Memory B cell (primary cell): ENCODE measurements at places on chromosomes 11 and 22.
A peak's percentile ranks its signal among the peaks of the same experiment; 100 is the strongest.

- no peak for DNase-seq
Observed at GRCh38 chr11:126159719-126160344, 51.6 kb downstream of the RPUSD4 start.

GRCh38 chr11:64262271-64263002 lies 11.1 kb downstream of the PLCB3 start:
- no peak for DNase-seq

- DNase-seq, result peak; percentile 73
Observed at GRCh38 chr22:45435544-45436139, 22.1 kb downstream of the RIBC2 start.

- no peak for DNase-seq
Observed at GRCh38 chr22:41775976-41776375, 24.5 kb upstream of the CCDC134 start.

DNA sequence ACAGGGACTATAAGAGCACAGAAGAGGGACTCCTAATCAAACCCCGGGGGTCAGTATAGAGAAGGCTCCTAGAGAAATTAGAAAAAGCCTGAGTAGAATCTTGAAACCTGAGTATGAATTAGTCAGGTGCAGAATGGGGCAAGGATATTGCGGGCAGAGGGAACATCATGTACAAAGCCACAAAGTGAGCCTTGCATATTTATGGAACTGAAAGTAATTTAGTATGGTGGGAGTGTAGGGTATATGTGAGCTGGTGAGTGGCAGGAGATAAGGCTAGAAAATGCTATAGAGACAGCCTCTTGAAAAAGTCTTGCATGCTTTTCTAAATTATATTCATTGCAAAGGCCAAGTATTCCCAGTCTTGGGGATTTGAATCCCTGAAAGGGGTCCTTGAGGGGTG lies 93.7 kb downstream of the STIM1 start:
- DNase-seq, result peak; percentile 29

GRCh38 chr22:26226538-26227297 lies 57.5 kb downstream of the SEZ6L start:
- no peak for DNase-seq

GRCh38 chr22:49938565-49939136 lies 20.2 kb downstream of the CRELD2 start:
- no peak for DNase-seq

GRCh38 chr11:37500425-37500824 lies 902.4 kb upstream of the RAG2 start:
- no peak for DNase-seq

- no peak for DNase-seq
Observed at GRCh38 chr11:127926721-127927120, 660.6 kb downstream of the ETS1 start.

GRCh38 chr22:22714600-22715335 lies 70.4 kb downstream of the GGTLC2 start:
- no peak for DNase-seq

DNA sequence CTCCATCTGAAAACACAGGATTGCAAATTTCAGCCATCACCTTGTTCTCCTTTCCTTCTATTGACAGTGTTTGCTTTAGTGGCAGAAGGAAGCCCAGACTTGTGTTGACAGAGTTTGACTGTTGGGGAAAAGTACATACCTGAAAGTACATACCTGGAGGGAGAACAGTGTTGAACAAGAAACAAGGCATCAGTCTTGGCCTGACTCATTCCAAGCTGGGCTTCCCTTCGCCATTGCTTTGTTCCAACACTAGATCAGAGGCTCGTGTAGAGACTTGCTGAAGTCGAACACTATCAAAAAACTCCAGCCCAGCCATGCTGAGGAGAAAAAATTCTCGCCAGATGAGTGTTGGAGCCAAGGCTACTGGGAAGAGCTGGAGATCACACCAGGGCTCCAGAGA lies 133.4 kb downstream of the BBOX1 start:
- DNase-seq, result no peak

GRCh38 chr11:77198440-77198849 lies 70.4 kb downstream of the MYO7A start:
- no peak for DNase-seq

GRCh38 chr11:62071408-62071807 lies 52.4 kb upstream of the INCENP start:
- DNase-seq, result no peak

- DNase-seq, result no peak
Observed at GRCh38 chr22:37267661-37268413, 14.5 kb upstream of the CYTH4 start.

- no peak for DNase-seq
Observed at GRCh38 chr11:131841028-131841427, 470.6 kb downstream of the NTM start.

GRCh38 chr22:37443977-37444376 lies 16.7 kb upstream of the ELFN2 start:
- DNase-seq, result no peak

DNA sequence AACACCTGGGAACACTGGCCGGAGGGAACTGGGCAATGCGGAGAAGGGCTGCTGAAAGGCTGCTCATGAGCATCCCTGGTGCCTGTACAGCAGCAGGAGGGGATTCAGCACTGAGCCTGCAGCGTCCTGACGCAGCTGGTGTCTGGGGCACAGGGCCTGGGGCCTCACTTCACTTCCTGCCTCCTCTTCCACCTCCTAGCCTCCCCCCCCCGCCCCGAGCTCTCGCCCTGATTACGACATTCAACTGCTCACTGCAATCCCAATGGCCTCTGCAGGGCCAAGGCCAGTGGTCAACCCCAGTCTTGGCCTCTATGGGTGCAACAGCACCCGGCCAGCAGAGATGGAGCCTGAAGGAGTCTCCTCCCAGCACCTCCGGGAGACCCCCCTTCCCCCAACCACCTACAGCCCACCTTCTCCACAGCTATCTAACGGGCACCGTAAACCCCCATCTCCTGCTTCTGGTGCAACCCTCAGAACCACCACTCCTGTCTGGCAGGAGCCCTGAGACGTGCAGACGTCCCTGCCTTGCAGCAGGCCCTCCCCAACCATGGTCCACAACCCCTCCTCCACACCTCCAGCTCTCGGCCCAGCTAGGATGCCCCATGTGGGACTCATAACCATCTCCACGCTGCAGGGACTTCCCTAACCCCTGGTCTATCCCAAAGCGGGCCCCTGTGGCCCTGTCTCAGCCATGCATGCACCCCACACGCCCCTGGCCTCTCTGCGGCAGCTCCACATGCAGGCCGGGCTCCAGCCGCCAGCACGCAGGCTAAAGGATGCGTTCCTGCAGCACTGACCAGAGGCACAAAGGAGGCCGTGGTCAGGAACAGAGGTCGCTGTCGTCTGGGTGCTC lies 38.2 kb downstream of the BRD1 start:
- no peak for DNase-seq

DNA sequence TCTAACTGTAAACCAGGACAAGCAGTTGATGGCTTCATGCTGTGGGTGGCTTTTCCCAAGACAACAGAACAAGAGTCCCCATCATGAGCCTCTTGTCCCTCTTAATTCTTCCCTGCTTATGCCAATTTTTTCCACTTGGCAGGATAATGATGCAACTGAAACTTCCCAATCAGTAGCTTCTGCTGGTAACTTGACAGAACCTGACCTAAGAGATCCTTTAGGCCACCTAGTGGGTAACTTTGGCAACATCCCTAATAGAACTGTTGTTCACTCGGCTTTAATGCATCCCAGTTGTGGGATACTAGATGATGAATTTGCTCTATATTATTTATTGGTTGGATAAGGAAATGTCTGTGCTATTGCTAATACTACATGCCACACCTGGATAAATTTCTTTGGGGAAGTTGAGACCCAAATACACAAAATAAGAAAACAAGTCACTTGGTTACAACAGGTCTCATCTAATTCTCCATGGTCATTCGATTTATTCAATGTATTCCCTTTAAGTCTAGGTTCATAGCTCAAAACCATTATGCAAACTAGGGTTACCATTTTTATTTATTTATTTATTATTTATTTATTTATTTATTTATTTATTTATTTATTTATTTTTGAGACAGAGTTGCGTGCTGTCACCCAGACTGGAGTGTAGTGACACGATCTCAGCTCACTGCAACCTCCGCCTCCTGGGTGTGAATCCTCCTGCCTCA lies 41.4 kb upstream of the NFAM1 start:
- DNase-seq, result no peak

DNA sequence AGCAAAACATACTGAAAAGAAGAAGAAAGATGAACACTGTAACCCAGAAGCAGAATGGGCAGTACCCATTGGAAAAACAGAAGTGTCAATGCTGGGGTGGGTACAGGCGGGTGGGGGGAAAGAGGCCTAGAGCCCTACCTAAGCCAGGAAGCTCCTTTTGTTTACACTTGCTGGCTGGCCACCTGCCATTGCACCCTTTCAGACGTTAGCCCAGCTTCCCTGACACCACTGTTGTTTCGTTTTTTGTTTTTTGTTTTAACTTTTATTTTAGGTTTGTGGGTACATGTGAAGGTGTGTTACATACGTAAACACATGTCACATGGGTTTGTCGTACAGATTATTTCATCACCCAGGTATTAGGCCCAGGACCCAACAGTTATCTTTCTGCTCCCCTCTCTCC lies 55.4 kb downstream of the PLEKHA7 start:
- no peak for DNase-seq

GRCh38 chr11:894575-895201 lies 15.9 kb downstream of the CHID1 start:
- DNase-seq, result no peak

- peak; percentile 11 for DNase-seq
Observed at GRCh38 chr11:17734986-17735817, 621 bp downstream of the KCNC1 start.

- DNase-seq, result no peak
Observed at GRCh38 chr11:44766972-44767278, 40.2 kb downstream of the TSPAN18 start.

DNA sequence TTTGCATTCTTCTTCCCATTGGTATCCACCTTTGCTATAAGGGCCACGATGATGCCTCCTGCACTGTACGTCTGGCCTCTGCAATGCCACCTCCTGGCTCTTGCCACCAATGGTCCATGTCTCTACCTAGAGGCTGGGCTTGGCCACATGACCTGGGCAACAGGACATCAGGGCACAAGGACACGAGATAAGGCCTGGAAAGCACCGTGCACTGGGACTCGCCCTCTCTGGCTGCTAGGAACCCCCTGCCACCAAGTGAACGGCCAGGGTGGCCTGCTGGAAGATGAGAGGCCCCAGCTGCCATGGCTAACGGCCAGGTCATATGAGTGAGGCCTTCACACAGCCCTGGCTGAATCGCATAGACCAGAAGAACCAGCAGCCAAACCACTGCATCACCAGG lies 87.4 kb downstream of the TRMU start:
- no peak for DNase-seq

- no peak for DNase-seq
Observed at GRCh38 chr11:9868641-9869040, 204.8 kb downstream of the SWAP70 start.

GRCh38 chr11:78654071-78654470 lies 79.4 kb upstream of the NARS2 start:
- DNase-seq, result no peak

DNA sequence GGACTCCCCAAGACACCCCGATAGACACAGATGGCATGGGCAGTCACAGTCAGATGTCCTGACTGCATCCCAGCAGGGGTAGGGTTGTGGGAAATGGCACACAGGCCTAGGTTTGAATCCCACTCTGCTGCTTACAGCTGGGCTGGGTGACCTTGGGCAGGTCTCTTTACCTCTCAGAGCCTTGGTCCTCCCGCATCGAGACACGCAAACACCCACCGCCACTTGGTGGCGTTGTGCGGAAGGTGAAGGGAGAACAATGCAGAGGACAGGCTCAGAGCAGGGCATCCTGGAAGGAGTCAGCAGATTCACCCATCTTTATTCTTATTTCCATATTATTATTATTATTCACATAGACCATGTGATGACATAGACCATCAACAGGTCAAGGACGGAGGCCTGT lies 140.5 kb downstream of the MIAT start:
- no peak for DNase-seq

DNA sequence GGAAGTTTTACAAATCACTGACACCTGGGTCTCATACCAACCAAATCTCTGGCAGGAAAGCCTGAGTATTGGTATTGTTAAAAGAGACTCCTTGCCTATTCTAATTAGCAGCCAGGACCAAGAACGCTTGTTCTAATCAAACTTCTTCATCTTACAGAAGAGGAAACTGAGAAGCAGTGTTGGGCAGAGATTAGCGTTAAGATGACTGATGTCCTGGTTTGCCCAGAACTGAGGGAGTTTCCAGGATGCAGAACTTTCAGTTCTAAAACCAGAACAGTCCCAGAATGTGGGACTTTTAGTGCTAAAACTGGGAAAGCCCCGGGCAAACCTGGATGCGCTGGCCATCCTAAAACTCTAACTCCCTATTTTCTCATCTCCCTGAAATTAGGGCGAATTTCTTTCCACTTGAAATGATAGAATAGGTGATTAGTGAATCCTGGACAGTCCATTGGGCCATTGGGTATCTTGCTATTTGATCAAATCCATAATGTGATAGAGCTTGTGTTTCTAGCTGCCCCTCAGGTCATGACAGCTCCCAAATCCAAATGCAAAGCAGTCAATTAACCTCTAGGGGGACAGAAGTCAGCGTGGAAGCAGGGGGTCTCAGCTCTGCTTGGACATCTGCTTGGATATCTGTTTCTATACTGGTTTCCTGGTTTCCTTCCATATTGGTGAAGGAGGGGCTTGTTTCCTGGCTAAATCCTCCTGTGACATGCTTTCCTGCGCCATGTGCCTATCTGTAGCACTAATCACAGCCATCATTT lies 16.0 kb upstream of the TMPRSS13 start:
- DNase-seq, result peak; percentile 6

GRCh38 chr11:21398195-21398594 lies 728.8 kb downstream of the NELL1 start:
- no peak for DNase-seq

GRCh38 chr11:9719566-9720289 lies 55.9 kb downstream of the SWAP70 start:
- no peak for DNase-seq

- DNase-seq, result no peak
Observed at GRCh38 chr11:24609192-24610119, 112.6 kb downstream of the LUZP2 start.

- no peak for DNase-seq
Observed at GRCh38 chr11:94588366-94588942, 21.3 kb downstream of the PIWIL4 start.

DNA sequence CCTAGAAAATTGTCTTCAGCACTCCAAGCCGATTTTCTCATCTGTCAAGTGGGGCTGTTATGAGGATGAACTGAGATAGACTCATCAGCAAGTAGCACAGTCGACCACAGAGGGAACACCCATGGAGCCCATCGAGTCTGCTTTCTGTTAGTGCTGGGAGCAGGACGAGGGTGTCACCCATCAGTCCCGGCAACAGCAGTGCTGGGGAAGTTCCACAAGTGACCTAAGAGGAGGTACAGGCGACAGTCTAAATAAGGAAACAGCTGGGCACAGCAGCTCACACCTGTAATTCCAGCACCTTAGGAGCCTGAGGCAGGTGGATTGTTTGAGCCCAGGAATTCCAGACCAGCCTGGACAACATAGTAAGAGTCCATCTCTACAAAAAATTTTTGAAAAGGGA lies 9.7 kb downstream of the RTL6 start:
- no peak for DNase-seq

DNA sequence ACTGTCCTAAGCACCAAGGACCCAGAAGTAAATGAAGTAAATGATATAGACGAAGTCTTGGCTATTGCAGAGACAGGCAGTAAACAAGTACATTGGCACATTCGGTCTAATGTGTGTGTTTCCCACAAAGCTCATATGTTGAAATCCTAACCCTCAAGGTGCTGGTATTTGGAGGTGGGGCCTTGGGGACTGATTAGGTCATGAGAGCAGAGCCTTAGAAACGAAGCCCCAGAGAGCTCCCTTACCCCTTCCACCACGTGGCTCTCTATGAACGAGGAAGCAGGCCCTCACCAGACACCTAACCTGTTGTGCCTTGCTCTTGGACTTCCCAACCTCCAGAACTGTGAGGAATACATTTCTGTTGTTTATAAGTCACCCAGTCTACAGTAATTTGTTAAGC lies 14.9 kb downstream of the CLMP start:
- DNase-seq, result no peak
